Activated CD4-positive, alpha-beta T cell treated with anti-CD3 and anti-CD28 coated beads for 24 hours (primary cell): ENCODE measurements at places on chromosomes 4 and X.

- no peak for DNase-seq
These were observed 99.2 kb upstream of the AP1S2 start for GRCh38 chrX:15953801-15954200.

GRCh38 chr4:173138624-173139023 lies 30.0 kb upstream of the GALNT7 start:
- DNase-seq: no peak

- DNase-seq: no peak
These were observed 16.5 kb downstream of the CDKL5 start for GRCh38 chrX:18441780-18442367.

DNA sequence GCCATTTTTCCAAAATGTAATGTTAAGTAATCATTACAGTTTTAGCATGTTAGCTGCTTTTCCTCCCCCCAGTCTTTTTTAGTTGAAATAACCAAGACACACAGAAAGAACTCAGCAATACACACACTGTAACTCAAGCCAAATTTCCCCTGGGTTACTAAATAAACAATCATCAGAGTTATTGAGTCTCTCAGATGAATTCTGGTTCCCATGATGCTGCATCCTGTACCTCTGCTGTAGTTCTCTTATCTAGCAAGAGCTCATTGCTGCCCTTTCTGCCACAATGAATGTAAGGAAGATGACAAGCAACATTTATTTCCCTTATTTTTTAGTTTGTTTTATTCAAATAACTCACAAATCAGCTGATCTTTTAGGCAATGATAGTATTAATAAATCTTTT lies 185.1 kb downstream of the ARHGAP6 start:
- no peak for DNase-seq

DNA sequence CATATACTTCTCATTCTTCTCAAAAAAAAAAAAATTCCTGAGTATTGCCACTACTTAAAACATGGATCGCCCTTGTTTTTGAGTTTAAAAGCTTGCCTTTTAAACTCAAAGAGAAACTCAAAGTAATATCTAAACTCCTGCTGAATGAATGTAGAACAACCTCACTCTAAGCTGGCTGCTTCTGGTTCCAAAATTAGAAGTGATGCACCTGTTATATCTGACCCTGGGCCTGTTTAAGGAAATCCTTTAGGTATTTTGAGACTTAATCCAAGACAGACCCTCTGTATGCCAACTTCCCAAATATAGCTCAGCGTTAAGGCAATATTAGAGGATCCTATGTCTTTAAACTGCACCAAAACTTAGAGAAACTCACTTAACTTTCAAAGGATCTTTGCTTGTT lies 1.8 kb upstream of the OTUD4 start:
- DNase-seq: no peak

- no peak for DNase-seq
These were observed 53.5 kb downstream of the DLG3 start for GRCh38 chrX:70498129-70498528.

DNA sequence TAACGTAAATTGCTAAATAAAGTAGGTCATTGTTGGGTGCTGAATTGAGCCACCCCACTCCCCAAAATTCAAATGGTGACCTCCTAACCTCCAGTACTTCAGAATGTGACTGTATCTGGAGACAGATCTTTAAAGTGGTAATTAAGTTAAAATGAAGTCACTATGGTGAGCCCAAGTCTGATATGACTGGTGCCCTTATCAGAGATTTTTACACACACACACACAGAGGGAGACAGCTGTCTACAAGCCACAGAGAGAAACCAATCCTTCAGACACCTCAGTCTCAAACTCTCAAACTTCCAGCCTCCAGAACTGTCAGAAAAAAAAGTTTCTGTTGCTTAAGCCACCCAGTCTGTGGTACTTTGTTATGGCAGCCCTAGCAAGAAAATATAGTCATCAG lies 879.2 kb upstream of the INTU start:
- DNase-seq: no peak

DNA sequence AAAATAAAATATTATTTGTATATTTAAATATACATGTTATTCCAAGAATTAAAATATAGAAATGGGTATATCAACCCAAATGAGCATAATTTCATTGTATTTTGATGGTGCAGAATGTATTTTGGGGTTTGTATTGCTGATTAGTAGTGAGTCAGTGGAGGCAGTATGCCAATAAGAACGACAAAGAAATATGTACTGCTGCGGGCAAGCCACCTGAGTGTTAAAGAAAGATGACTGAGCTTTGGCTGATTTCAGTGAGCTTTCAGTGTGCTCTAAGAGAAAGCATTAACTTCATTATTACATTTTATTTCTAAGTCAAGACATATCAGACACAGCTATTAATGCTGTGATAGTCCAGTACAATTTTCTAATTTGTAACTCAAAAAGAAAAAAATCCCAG lies 297.8 kb downstream of the ANK2 start:
- DNase-seq: no peak

GRCh38 chr4:5753766-5754528 lies 42.9 kb downstream of the EVC start:
- DNase-seq: no peak

DNA sequence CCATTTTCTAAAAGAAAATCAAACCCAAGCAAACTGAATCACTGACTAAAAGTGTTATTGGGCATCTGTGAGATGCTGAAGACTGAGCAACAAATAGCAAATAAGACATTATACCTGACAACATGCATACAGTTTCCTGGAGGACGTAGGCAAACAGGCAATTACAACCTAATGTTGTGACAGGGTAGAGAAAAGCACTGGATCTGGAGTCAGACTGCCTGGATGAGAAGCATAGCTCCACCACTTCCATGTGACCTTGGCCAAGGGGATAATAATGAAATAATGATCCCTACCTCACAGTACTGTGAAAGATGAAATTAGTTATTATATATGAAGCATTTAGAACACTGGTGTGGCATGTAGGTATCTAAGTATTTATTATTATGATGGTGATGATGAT lies 2.7 kb downstream of the SPINK2 start:
- no peak for DNase-seq

GRCh38 chrX:107571296-107571998 lies 56.9 kb upstream of the PRPS1 start:
- no peak for DNase-seq

- DNase-seq: no peak
These were observed 73.1 kb downstream of the ADGRL3 start for GRCh38 chr4:61273233-61273632.

- no peak for DNase-seq
These were observed 91.2 kb downstream of the LRP2BP start for GRCh38 chr4:185304541-185304940.

GRCh38 chr4:145553375-145553774 lies 65.8 kb upstream of the MMAA start:
- no peak for DNase-seq

- no peak for DNase-seq
These were observed 48.9 kb downstream of the SLC34A2 start for GRCh38 chr4:25704516-25704915.

DNA sequence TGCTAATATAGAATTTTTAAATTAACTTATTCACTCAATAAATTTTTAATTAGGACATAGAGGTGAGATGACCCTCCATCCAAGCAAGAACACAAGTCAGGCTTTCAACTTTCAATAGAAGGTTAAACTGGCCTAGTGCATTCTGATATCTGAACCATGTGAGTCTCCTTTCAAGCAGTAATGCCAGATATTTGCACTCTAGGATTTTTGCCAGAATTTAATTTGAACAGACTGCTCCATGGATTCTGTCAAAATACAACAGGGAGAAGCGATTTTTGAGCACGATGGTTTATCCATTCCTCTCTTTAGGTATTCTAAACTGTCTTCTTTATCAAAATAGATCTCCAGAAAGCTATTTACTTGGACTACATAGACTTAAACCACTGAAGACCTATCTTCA lies 72.0 kb upstream of the DCLK2 start:
- DNase-seq: no peak

DNA sequence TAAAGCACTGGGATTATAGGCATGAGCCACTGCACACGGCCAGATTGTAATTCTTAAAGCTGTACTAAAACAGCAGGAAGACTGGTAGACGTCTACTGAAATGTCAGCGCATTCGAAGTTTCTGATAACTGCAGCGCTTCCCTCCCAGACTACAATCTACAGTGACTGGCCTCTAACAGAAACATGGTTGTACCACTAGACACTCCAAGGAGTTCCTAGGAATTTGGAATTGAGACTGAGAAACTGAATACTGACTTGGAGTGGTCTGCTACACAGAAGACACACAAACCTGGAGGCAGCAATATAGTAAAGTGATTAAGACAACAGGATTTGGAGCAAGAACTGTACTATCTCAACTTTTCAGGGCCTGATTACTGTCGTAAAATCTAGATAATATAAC lies 937 bp downstream of the HELQ start:
- no peak for DNase-seq

- no peak for DNase-seq
These were observed 37.8 kb downstream of the GAB3 start for GRCh38 chrX:154712781-154713740.

- DNase-seq: no peak
These were observed 94.1 kb upstream of the MCF2 start for GRCh38 chrX:139802048-139802447.

GRCh38 chr4:74453829-74454742 lies 9.2 kb downstream of the AREG start:
- DNase-seq: no peak

GRCh38 chr4:8912506-8912905 lies 40.9 kb upstream of the HMX1 start:
- no peak for DNase-seq

- DNase-seq: no peak
These were observed 13.2 kb downstream of the HAND2 start for GRCh38 chr4:173516621-173517524.

GRCh38 chr4:174669270-174669669 lies 147.0 kb upstream of the HPGD start:
- DNase-seq: no peak

- DNase-seq: no peak
These were observed 205.1 kb downstream of the STPG2 start for GRCh38 chr4:97938141-97938540.

- DNase-seq: no peak
These were observed 3.7 kb upstream of the ANTXR2 start for GRCh38 chr4:80076681-80077080.

DNA sequence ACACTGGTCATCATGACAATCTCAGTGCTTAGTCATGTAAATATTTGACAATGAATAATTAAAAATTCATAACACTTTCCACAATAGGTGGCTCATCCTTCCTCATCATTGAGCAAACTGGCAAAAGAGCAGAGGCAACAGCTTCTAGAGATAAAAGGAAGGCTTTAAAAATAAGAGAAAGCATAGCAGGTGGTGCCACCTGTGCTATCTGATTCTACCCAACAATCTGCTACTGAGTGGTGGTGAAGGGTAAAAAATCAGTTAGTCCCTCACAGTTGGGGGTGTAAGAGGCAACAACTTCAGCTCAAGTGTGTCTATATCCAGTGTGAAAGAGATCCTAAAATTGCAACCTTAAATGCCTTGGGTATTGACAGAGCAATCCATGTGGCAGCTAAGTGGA lies 280.1 kb upstream of the PPARGC1A start:
- no peak for DNase-seq

GRCh38 chr4:175277816-175278215 lies 359.7 kb downstream of the ADAM29 start:
- no peak for DNase-seq

GRCh38 chr4:82798168-82799005 lies at the start of gene SCD5:
Gene SCD5 (minus strand): TSS chr4:82798796. CDS start chr4:82798537, 259 bp downstream.
- DNase-seq: no peak

DNA sequence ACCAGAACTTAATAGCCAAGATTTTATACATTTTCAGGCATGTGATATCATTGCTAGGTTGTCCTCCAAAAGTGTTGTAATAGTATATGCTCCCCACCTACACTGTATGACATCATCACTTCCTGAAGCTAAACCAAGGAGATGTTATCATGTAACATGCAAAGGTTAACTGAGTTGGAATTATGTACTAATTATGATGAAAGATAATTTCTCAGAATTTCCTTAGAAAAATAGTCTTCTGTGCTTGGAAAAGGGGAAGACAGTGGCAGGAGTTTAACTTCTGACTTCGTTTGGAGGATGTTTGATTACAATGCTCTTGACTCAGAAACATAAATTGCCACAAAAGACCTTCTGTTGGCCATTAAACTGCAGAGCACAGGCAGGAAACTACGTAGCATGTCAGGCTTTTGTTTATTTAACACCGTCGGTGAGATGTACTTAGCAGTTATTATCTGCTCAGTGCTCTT lies 83.6 kb upstream of the GUCY1A1 start:
- DNase-seq: no peak

GRCh38 chr4:139619644-139620043 lies 46.0 kb upstream of the MGST2 start:
- DNase-seq: no peak

- DNase-seq: no peak
These were observed 229.2 kb upstream of the NWD2 start for GRCh38 chr4:37015391-37015790.

- no peak for DNase-seq
These were observed 4.3 kb upstream of the MAP7D3 start for GRCh38 chrX:136255541-136255940.

- no peak for DNase-seq
These were observed 276.1 kb downstream of the CFAP299 start for GRCh38 chr4:80611678-80611979.

- DNase-seq: no peak
These were observed 23.5 kb downstream of the PDGFC start for GRCh38 chr4:156948133-156948532.

- DNase-seq: no peak
These were observed 1592.7 kb downstream of the TECRL start for GRCh38 chr4:62816566-62816965.

DNA sequence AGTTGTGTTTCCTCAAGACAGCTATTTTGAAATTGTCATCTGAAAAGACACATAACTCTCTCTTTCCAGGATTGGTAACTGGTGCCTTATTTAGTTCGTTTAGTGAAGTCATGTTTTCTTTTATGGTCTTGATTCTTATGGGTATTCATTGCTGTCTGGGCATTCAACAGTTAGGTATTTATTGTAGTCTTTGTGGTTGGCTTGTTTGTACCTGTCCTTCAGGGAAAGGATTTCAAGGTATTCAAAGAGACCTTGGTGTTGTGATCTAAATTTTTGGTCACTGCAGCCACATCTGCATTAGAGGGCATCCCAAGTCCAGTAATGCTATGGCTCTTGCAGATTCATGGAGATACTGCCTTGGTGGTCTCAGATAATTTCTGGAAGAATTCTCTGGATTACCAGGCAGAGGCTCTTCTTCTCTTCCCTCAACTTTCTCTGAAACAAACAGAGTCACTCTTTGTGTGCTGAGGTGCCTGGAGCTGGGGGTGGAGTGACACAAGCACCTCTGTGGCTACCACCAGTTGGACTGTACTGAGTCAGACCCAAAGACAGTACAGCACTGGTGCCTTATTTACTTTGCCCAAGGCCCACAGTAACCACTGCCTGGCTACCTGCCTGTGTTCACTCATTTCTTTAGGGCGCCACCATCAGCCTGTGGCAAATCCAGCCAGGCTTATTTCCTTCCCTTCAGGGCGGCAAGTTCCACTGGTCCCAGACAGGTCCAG lies 620.4 kb downstream of the KCNIP4 start:
- DNase-seq: no peak

- DNase-seq: no peak
These were observed 18.9 kb upstream of the HTRA3 start for GRCh38 chr4:8250637-8251036.

- DNase-seq: no peak
These were observed 152.6 kb upstream of the HAND2 start for GRCh38 chr4:173682609-173683008.

- DNase-seq: no peak
These were observed 636.9 kb upstream of the BOD1L1 start for GRCh38 chr4:14264437-14264836.

- DNase-seq: no peak
These were observed 100.6 kb downstream of the AKAP4 start for GRCh38 chrX:50100188-50100587.
